ENCODE measurements at places on chromosomes 12 and 14. TPM values are rescaled to one million over a fixed set of nuclear protein-coding genes. Genes with fewer than 3 reads are reported as not detected.

The RPS6KL1 gene
- 9.7 TPM for total RNA-seq

The MGP gene
- 248 TPM for total RNA-seq

The ARMH4 gene
- total RNA-seq: 2.7 TPM

The TEX52 gene
- total RNA-seq: not detected

DNA sequence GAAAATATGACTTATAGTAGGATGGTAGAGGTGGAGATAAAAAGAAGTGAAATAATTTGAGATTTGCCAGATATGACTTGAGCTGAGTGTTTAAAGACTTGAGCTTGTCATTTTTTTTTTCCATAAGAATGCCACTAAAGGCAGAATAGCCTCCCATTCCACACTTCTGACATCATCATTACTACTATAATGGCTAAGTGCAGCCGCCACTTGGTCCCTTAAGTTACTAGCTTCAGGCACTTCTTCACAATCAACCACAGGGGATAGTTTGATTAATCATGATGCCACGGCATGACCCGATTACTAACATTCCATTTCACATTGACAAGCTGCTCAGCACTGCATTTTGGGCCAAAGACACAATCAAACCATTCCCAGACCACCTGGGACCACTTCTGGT lies 127.9 kb downstream of the EFCAB11 start:
- DNase-seq: no peak

DNA sequence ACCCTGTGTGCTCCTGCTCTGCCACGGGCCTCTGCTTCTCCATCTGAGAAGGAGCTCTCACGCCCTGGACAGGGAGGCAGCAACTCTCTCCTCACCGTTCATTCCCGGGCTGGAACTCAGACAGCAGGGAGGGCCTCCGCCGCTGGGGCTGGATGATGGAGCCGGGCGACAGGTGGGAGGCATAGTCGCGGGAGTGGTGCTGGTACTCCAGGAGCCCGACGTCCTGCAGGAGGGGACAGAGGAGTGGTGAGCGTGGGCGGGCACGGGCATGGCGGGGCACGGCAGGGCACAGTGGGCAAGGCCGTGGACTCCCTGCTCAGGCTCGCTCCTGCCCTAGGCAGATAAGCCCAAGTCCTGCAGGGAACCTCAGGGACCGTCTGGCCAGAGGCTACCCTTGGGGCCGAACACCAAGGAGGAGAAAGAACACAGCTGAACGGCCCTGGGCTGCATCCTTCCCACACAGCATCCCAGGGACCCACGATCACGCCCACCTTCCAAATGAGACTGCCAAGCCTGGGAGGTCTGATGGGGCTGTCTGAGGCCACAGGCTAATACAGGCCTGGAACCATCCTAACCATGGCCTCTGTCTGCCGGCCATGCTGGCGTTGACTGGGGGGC lies 81.0 kb downstream of the NCOR2 start:
- DNase-seq: no peak

DNA sequence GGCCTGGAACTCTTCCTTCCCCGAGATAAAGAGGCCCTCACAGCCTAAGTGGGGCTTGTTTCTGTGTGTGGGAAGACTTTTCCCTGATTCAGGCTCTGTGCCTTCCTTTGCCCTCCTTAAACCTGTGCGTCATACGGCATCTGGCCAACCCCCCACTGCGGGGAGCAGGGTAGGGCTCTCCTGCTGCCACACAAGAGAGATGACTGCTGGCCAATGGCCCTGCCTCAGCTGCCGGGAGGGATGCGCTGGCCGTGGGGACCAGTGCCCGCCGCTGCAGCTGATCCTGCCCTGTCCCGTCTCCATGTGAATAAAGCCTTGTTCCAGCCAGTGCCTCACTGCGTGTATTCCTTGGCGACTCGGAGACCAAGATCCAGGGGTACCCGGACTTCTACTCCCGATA lies 42.5 kb upstream of the BEGAIN start:
- DNase-seq: no peak

- no peak for DNase-seq
These were observed 107.0 kb downstream of the VRK1 start for GRCh38 chr14:96904201-96904600.

GRCh38 chr12:69348162-69348938 lies at the start of gene LYZ:
TSS of gene LYZ (plus strand) at chr12:69348381. CDS start at chr12:69348409, 28 bp downstream.
- DNase-seq: no peak

DNA sequence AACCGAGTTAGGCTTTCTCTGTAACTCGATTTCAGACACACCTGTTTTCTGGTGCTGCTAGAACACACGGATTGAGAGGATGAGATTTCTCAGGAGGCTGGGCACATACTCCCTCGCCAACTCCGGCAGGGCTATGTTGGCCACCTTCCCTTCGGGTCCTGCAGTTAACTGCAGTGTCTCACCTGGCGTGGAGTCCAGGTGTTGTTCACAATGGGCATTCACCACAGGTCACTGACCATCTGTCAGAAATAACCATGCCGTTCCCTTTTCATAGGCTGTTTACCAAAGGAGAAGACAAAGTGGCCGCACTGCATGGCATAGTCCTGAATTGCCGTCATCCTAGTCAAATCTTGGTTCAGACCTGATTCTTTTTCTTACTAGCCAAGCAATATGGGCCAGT lies 5.5 kb upstream of the KCNH3 start:
- DNase-seq: no peak

DNA sequence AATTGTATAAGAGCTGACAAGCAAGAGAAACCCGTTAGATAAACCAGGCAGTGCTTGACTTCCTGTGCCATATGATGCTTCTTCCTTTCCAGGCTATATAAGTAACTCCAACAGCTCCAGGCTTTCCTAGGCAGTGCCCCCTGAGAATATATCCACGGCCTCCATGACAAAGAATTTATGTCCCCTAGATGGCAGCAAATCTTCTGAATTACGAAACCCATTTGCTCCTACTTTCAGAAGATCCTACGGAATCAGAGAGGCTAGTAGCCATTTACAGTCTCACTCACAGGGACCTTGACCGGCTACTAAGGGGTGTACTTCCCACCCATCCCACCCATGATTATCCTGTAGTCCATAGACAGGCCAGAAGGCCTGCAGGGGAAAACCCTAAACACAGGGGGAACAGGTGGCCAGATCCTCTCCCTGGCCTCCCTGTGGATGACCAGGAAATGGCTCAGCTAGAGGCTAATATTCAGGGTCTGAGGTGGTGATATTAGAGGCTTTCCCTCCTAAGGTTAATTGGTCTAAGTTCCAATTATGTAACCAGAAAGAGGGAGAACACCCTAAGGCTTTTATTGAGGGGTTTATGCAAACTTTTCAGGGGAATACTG lies 77.2 kb upstream of the DCD start:
- DNase-seq: no peak

- no peak for DNase-seq
These were observed 37.4 kb downstream of the RASSF8 start for GRCh38 chr12:25995906-25996305.

- DNase-seq: peak; percentile 57
These were observed 4.3 kb upstream of the DHRS2 start for GRCh38 chr14:23631702-23632460.

GRCh38 chr12:1839956-1840951 lies 19.9 kb downstream of the LRTM2 start:
- DNase-seq: no peak

DNA sequence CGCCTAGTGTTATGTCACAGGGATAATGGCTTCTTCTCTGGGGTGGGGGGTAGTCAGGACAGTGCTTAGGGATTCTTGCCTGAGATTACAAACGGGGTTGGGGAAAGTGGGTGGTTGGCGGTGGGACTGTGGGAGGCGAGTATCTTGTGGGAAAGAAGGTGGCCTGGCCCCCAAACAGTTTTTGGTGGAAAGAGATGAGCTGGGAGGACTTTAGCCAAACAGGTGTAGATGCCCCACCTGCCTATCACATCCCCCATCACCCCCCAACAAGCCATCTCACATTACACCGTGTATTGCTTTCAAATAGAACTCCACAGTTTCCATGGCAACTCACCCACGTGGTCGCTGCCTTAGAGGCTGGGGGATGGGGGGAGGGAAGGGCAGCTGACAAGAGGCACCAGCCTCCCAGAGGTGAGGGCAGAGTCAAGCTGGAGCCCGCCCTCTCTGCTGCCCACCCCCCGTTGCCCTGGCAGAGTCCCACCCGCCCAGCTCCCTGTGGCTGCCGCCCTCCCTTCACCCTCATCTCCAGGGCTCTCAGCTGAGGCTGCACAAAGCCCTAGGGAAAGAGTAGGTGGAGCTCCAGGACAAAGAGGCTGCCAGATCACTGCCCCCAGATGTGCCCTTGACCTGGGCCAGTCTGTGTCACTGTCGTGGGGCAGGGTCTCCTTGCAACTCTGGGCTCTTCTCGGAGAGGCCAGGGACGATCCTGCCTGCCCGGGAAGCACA lies 98.3 kb downstream of the LRRC74A start:
- no peak for DNase-seq

DNA sequence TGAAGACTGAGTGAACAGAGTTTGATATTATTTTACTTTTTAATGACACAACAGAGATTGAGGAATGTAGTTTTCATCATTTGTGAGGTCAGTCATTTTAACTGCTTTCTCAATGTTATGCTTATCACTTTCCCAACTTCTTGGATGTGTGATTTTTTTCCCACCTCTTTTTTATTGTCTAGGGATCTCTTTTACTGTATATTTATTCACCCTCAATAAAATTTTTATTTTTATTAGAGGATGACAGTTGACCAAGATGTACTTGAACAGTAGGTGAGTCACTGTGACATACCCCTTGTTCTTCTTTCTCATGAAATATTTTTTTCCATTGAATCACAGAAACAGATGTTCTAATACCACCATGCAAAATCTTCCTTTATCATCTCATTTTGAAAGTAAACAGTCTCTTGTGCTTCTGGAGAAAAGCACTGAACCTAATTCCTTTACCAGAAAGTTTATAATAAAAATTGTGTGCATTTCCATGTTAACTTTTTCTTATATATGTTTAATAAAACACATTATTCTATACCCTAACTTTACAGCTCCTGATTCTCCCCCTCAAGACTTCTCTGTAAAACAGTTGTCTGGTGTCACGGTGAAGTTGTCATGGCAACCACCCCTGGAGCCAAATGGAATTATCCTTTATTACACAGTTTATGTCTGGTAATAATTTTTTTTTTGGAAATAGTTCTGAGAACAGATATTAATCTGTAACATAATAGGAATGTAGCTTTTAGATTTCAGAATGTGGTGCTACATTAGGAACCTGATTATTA lies 65.9 kb downstream of the PTPRQ start:
- no peak for DNase-seq

GRCh38 chr14:39381366-39381765 lies 50.9 kb downstream of the FBXO33 start:
- DNase-seq: no peak

GRCh38 chr12:89709995-89710872 lies 1.6 kb upstream of the ATP2B1 start:
- peak; percentile 80 for DNase-seq

DNA sequence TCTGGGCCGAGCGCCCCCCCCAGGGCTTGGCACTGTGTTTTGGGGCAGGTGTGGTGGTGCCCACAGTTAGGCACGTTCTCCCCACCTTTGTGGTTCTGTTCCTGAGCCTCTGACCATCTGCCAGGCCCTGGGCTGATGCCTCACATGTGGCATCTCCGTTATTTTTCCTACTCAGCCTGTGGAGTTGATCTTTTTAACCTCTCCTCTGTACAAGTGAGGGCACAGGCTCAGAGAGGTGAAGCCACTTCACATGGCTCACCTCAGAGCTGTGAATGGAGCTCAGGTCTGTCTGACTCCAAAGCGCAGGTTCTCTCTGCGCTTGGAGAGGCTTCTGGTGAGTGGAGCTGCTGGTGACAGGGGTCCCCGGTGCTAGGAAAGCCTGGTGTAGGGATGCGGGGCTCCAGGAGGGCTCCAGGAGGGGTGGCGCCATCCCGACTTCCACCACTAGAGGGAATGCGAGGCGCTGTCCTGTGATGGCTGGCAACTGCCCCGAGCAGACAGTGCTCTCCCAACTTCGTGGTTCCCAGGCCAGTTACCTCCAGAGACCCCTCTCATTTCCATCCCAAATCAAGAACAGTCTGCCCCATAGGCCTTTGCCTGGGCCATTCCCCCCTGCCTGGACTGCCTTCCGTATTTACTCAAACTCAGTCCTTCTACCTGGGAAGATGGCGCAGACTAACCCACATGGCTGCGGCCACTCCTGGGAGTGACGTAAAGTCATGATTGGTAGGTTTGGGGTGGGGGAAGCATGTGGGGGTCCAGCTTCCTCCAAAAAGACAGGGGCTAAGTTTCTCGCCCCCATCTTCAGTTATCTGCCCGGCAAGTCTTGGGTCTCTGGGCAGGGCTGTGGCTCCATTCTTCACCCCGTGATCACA lies 9.9 kb downstream of the BCL7A start:
- no peak for DNase-seq

DNA sequence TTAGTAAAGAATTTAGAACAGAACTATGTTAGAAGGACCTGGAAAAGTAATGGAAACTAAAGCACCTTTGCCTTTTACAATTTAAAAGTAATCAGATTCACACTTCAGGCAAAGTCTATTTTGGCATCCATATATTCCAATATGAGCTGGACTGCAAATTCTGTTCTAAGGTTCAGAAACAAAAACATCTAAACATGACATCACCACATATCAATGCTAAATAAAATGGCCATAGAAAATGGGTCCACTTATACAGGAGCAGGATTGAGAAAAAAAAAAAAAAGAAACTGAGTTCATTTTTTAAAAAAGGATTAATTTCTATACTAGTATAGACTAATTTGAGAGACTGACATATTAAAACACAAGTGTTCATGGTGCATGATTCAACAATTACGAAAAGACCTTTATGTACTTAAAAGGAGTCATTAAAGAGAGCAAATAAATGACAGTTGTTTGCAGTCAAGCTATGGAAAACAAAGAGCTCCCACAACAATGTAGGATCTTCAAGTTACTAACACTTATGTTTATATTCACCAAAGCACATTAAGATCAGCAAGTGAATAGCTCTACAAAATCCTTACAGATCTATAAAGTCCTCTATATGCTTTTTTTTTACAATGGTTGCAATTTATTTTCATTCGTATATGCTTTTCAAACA lies 45.7 kb downstream of the DICER1 start:
- no peak for DNase-seq

Data from left colon (tissue), 2 donors.